CD4-positive, alpha-beta T cell treated with Interleukin-4 for 4 hours (primary cell): ENCODE measurements at places on chromosomes 12 and 14.

GRCh38 chr12:85642288-85642687, 193.9 kb downstream of the RASSF9 start:
- DNase-seq = no peak

GRCh38 chr12:91384366-91384765, 201.7 kb upstream of the DCN start:
- DNase-seq = no peak

DNA sequence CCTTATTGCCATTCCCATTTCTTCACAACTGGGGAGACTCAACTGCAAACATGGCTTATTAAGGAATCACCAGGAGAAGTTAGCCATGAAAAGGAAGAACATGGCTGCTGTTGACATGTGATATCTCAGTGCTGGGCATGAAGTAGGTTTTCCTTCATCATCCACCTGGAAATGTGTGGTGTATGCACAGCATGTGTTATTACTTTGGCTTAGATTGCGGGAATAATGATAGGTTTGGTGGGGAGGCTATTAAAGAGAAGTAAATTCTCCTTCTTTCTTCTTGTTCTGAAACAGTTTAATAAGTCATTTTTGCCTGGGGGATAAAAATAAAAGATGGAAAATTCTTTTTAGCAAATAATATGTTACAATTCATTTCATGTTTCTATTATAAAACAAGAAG, 23.7 kb upstream of the CLEC14A start:
- no peak for DNase-seq

GRCh38 chr12:9039397-9039977, 50.1 kb downstream of the KLRG1 start:
- peak; percentile 83 for DNase-seq

- no peak for DNase-seq
Measured at GRCh38 chr12:45540661-45541341, 188.7 kb upstream of the ARID2 start.

GRCh38 chr14:55241673-55242072, 29.5 kb upstream of the FBXO34 start:
- no peak for DNase-seq

DNA sequence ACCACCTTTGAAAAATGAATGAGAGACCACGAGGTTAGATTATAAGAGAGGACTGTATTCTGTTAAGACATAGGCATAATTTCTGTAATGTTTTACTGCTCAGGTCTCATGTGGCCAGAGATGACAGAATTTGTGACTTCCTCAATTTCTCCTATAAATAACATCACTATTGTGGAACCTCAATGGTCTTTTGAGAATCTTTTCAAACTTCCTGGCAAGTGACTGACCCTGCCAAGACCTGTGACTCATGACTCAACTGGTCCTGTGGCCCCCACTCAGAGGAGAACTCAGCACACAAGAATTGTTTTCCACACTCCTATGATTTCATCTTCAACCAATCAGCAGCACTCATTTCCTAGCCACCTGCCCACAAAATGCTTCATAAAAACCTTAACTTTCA, 508.2 kb upstream of the ATP2B1 start:
- DNase-seq = no peak

GRCh38 chr12:101038289-101038871, 171.7 kb downstream of the SLC5A8 start:
- no peak for DNase-seq

GRCh38 chr14:103805708-103806107, 41.7 kb downstream of the PPP1R13B start:
- DNase-seq = no peak

GRCh38 chr12:66036317-66036716, 94.2 kb downstream of the LLPH start:
- DNase-seq = no peak

- DNase-seq = peak; percentile 5
Measured at GRCh38 chr14:93369713-93370266, 22.8 kb downstream of the COX8C start.

DNA sequence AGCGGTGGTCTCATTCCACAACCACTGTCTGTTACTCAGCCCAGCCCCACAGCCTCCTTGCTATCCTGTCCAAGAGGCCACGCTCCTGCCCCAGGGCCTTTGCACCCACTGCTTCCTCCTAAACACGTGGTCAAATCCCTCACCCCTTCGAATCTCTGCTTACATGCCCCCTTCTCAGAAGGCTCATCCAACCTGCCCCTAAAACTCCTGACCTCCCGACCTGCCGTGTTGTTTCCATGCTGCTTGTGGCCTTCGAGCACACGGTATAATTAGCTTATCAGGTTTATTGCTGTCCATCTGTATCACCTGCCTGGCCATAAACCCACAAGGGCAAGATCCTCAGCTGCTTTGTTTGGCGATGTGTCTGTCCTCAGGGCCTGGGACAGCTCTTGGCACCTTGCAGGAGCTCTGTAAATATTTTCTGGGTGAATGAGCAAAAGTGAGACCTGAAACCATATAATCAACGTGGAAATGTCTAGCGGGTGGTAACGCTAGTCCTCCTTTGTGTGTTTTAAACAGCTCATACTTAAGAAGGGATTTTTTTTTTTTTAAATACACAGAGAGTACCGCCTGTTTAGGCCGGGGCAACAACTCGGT, 36.0 kb downstream of the SCARB1 start:
- no peak for DNase-seq

GRCh38 chr12:47378907-47379306, 299.1 kb upstream of the AMIGO2 start:
- DNase-seq = no peak

DNA sequence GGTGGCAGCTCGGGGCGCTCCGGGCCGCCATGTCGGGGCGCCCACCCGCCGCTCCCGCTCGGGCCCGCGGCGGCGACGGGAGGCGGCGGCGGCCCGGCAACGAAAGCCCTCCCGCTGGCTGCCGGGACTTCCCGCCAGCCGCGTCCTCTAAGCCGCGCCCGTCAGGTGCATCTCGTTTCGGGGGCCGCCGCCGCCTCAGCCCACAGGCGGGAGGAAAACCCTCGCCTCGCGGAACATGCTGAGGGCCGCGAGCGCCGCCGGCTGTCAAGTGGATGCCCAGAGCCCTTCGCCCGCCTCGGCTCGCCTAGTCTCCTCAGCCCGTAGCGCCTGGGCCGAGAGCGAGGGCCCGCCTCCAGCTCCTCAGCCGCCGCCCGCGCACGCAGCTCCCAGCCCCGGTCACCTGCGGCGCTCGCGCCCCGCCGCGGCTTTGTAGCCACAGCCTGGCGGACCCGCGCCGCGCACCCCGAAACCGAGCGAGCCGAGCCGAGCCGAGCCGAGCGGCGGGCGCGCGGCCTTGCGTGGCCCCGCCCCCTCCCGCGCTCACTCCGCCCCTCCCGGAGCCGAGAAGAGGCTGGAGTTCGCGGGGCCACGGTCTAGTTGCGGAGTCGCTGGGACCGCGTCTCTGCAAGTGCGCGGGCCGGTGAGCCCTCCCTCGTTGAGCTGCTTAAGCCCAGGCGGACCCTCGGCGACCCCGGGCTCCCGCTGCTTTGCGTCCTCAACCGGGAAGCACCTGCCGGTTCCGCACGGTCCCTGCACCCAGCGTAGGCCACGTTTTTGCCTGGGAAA, at the start of gene EML5:
EML5 (minus strand) TSS at position 481 of the 786 bp plus-strand sequence; CDS start at position 31, 450 bp downstream.
- peak; percentile 81 for DNase-seq

GRCh38 chr14:105476097-105476830, 1.6 kb downstream of the CRIP2 start:
- no peak for DNase-seq

DNA sequence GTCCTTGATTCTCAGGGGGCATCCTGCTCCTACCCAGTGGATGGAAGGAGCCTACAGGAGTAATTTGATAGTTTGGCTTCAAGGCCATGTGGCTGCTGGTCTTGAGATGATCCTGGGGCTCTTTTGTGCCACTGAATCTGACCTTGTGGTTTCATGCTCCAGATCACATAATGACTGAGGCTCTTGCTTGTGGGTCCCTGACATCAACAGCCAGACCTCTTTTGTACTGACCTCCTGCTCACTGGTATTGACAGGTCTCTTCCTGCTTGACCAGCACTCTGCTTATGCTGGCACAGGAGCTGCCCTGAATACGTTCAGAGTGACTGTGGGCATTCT, 23.2 kb upstream of the JPH4 start:
- no peak for DNase-seq

GRCh38 chr12:20390846-20391245, 22.5 kb downstream of the PDE3A start:
- no peak for DNase-seq

- no peak for DNase-seq
Measured at GRCh38 chr12:57826966-57827365, 8.4 kb upstream of the AVIL start.

DNA sequence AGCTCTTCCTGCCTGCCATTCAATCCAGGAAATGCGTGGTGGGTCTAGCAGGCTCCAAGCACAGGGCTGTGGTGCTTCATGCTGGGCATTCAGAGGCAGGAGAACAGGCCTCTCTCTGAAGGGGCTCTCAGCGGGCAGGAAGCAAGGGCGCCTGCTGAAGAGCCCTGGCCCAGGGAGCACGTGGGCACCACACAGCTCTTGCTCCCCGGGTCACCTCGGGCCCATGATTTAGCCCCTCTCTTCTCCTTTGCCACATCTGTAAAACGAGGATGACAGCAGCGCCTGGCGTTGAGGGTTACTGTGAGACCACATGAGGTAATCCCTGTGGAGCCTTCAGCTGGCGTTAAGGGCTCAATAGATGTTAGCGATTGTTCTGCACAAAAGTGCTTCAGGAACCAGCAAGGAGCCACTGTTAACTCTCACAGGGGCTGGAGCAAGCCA, 37.6 kb upstream of the SPTLC2 start:
- DNase-seq = no peak

DNA sequence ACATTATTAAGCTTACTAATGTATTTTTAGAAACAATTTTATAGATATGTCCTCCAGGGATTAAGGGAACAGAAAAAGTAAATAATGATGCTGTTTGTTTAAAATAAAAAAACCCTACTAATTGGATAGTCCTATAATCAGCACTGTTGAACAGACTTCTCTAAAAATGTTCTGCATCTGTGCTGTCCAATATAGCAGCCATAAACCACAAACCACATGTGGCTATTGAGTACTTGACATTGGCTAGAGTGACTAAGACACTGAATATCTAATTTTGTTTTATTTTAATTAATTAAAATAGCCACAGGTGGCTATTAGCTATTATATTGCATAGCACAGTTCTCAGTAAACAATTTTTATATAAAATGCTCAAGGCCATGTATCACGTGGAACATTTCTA, 210.4 kb downstream of the DPY19L2 start:
- no peak for DNase-seq

DNA sequence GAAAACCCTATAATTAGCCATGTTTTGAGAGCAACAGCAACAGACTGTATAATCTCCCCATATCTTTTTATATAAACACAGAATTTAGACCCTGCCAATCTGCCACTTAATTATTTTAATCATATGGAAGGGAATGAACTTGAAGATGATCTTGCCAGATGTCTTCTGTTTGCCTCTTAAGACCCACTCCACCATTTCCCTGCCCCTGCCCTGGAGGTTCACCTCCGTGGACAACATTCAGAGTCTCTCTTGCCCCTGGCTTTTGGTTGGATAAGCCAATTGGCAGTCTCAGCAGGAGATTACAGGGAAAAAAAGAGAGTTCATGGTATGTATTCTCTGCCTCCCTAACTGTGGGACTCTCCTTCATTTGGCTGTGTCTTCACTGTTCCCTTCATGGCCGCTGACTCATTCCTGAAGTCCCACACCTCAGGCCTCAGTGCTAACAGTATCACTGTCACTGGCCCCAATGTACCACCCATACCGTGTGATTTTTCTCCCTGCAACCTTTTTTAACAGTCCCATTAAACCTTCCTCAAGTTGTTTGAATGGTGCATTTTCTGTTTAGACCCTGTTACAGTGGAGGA, 184.8 kb downstream of the PIK3C2G start:
- no peak for DNase-seq

DNA sequence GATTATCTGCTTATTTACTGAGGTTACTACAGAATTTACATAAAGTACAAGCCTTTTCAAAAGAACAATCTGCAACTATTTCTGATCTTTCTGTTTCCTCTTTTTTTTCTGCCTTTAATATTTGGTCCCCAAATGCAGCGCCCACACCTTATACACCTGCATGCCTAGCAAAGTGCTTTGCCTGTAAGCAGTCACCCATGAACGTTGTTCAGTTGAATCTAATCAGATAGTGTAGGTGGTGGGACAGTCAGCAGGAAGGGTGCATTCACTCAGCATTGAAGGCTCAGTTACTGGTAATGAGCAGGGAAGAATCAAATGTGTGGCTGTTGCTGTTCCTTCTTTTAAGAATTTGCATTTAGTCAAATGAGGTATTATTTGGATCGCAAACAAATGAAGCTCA, 108.4 kb downstream of the GPR135 start:
- DNase-seq = no peak

DNA sequence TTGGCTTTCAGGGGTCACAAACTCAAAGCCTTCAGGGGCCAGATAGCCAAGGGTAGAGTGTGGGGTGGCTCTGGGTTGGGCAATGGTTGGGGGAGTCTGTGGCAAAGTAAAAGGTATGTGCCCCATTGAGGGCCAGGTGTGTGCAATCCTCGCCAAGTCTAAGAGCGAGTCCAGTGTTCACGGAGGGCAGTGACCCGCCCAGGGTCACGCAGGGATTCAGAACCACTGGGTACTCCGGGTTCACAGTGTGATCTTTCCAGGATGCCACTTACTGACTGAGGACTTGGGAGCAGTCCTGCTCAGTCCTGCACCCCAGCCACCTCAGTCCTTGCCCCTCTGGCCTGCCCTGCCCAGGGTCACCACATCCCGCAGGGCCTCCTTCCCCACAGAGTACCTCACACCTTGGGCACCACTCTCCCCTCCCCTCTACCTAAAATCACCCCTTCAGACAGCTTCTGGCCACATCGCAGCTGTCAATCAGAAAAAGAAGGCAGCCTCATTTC, 15.7 kb downstream of the ZDHHC22 start:
- DNase-seq = no peak

DNA sequence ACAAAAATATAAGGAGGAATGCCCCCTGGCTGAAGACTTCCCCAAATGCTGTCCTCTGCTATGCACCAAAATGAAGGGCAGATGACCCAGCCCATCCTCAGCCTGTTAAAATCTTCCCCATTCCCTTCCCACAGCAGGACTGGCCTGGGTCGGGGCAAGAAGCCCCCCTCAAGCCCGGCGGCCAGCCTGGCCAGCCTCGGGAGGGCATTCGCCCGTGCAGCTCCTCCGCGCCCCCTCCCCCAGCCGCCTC, 413 bp downstream of the RARG start:
- DNase-seq = no peak

- peak; percentile 34 for DNase-seq
Measured at GRCh38 chr12:13103391-13104033, at the start of gene GSG1. TSS of gene GSG1 (minus strand) at chr12:13103667. CDS start at chr12:13103512, 155 bp downstream.

GRCh38 chr14:101230851-101231550, 327.5 kb upstream of the RTL1 start:
- no peak for DNase-seq

GRCh38 chr12:106093246-106093645, 45.5 kb downstream of the NUAK1 start:
- no peak for DNase-seq
